ENCODE measurements at places on chromosomes 3 and 15. TPM values are rescaled to one million over a fixed set of nuclear protein-coding genes. Genes with fewer than 3 reads are reported as not detected.

ROBO1 gene
- total RNA-seq: 12.2 TPM

DNA sequence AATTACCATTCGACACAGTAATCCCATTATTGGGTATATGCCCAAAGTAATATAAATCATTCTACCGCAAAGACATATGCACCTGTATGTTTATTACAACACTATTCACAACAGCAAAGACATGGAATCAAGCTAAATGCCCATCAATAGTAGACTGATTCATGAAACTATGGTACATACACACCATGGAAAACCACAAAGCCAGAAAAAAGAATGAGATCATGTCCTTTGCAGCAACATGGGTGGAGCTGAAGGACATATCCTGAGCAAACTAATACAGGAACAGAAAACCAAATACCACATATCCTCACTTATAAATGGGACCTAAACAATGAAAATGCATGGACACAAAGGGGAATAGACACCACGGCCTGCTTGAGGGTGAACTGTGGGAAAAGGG, 11.1 kb upstream of the MCF2L2 start:
- DNase-seq: no peak

GRCh38 chr3:126105691-126106187, 21.8 kb upstream of the SLC41A3 start:
- DNase-seq: no peak

DNA sequence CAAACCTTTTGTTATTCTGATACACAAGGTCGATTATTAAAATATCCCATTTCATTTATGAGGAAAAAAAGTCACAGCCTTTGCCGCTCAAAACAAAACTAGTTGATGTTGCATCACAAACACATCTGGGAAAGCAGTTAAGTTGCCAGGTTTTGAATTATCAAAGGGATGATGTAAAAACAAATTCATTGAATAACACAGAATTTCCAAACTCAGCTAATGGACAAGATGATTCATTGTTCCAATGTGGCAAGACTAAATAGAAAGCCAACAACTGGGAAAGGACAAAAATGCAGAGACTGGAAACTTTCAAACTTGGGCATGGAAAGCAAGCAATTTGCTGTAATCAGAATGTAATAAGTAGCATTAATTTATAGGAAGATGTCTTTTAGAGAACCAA, 610.0 kb upstream of the ZNF385D start:
- DNase-seq: no peak

DNA sequence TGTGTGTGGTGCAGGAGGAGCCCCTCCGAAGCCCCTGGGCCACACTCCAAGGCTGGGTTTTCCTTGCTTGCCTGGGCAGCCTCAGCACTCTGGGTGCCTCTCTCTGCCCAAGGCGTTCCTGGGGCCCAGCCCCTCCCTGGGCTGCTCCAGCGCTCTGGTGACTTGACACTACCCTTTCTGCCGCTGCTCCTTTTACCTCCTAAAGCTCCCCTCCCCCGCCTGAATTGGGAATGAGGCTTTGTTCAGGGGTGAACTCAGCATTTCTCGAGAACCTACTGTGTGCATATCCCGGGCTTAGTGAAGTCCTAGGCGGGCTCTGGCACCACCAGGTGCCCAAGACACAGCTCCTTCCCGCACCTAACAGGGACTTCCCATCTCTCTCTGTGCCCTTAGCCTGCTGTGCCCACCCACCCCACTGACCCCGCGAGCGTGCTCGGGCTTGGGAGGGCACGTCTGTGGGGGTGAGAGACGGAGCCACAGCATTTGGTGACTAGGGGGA, 1.2 kb upstream of the BAHD1 start:
- DNase-seq: peak; percentile 10

- DNase-seq: peak; percentile 33
Measured at GRCh38 chr3:122030381-122031122, 8.5 kb upstream of the ILDR1 start.

- DNase-seq: no peak
Measured at GRCh38 chr15:90219421-90220141, 14.2 kb downstream of the CIB1 start.

All from A172 (cell line).